Urinary bladder (tissue), 4 donors: ENCODE measurements at places on chromosomes 13 and 19. TPM values are rescaled to one million over a fixed set of nuclear protein-coding genes. Genes with fewer than 3 reads are reported as not detected.

DNA sequence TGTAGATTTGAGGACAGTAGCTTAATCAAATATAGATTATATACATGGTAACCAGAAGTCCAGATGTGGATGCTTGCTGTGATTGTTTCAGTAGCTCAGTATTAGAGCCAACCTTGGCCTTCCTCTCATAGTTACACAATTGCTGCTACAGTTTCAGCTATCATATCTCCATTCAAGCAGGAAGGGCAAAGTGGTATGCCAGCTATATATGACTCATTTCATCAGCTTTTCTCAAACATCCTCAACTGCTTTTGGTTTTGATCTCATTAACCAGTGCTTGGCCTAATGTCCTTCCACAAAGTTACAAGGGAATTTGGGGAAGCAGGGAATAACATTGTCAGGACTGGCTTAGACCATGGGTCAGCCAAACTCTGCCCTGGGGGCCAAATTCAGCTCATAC lies 73.0 kb upstream of the MAB21L1 start:
- DNase-seq, result no peak

DNA sequence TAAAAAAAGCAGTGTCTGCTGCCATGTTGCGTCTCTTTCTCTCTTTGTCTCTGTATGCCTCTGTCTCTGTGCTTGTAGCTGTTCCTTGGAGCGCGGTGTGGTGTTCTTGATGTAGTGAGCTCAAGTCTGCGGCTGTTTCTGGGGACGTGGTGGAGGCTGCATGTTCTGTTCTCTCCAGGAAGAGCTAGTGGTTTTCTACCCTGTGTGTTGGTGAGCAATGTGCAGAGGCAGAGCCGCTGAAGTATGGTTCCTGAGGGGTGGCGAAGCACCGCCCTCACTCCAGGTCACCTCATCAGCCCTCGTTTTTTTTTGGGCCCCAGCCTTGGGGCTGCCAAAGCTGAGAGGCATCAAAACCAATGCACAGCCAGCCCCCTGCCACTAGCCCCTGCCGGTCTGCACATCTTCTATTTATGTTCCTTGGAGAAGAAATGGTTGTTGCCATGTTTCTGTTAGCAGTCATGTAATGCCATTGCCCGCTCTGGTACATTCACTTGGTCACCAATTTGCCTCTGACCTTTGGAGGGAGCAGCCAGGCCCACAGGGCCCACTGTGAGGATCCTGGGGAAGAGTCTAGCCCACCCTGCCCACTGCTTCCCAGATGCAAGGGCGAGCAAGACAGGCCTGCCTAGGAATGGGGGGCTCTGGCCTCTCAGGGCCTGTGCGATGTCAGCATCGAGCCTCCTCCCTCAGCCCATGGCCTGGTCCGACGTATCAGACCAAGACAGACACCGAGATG lies 7.2 kb downstream of the HNRNPL start:
- DNase-seq, result no peak

- no peak for DNase-seq
Measured at GRCh38 chr13:77737583-77738200, 40.2 kb downstream of the SLAIN1 start.

- DNase-seq, result no peak
Measured at GRCh38 chr19:37763488-37763887, 15.9 kb downstream of the ZNF573 start.

- no peak for DNase-seq
Measured at GRCh38 chr13:41178040-41178439, 16.3 kb downstream of the KBTBD7 start.

DNA sequence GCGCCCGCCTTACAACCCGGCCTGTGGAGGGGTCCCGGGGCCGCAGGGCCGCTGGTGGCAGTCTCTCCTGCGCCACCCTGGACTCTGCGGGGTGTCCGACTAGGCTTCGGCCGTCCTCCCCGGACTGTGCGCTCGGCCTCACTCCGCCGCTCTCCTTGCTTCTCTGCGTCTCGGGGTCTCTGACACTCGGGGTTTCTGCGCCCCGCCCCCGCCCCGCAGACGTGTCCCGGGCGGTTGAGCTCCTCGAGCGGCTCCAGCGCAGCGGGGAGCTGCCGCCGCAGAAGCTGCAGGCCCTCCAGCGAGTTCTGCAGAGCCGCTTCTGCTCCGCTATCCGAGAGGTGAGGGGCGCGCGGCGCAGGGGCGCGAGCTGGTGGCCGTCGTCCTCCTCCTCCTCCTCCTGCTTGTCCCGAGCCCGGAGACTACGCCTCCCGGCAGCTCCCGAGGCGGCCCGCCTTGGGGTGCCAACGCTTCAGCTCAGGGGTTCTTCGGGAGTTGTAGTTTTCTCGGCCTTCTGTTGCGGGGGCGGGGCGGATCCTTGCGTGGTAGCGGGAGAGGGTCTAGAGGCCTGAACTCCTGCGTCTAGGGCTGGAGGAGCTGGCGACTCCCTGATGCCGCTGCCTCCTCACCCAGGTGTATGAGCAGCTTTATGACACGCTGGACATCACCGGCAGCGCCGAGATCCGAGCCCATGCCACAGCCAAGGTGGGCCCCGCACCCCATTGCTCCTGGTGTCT lies 627 bp downstream of the LIN7B start:
- DNase-seq, result peak; percentile 51

GRCh38 chr13:98189841-98190505 lies 12.9 kb upstream of the RNF113B start:
- DNase-seq, result no peak

DNA sequence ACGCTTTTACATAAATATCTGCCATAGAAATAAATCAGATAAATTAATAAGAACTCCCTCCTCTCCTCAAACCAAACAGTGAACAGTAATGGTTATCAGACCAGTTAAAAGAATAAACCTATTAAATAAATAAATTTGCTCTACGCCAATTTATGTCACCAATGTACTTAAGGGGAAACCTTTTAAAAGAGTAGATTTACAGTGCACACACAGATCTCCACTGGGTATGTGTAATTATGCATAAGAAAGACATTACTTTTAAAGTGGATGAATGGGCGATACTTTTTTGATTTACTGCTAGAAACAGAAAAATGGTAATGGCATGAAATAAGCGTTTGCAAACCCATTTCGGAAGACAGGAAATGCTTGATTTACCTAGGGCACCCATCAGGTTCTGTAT lies 34.9 kb upstream of the C19orf12 start:
- DNase-seq, result no peak

GRCh38 chr13:113798200-113798811 lies 39.3 kb downstream of the TMEM255B start:
- no peak for DNase-seq

Gene ACP7
- total RNA-seq, result 0.11 TPM

DNA sequence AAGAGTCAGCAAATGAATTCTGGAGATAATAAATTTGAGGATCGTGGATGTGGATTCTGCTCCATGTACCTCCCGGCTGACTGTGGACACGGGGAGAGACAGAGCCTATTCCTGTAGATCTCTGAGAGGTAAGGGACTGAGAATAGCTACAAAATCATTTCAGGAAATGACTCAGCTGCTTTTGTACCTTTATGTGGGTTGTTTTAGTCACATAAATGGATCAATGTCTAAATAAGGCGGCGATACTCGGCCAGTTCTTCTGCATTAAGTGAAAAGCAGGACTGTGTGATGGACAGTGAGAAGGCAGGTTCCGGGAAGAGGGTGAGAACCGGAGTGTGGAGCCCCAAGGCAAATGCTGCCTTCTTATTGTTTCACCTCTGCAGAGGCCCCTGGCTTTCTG lies 128.1 kb downstream of the EFNB2 start:
- no peak for DNase-seq

Gene GRIN2D
- total RNA-seq, result 1.9 TPM
